ENCODE measurements at places on chromosomes 4 and X.

DNA sequence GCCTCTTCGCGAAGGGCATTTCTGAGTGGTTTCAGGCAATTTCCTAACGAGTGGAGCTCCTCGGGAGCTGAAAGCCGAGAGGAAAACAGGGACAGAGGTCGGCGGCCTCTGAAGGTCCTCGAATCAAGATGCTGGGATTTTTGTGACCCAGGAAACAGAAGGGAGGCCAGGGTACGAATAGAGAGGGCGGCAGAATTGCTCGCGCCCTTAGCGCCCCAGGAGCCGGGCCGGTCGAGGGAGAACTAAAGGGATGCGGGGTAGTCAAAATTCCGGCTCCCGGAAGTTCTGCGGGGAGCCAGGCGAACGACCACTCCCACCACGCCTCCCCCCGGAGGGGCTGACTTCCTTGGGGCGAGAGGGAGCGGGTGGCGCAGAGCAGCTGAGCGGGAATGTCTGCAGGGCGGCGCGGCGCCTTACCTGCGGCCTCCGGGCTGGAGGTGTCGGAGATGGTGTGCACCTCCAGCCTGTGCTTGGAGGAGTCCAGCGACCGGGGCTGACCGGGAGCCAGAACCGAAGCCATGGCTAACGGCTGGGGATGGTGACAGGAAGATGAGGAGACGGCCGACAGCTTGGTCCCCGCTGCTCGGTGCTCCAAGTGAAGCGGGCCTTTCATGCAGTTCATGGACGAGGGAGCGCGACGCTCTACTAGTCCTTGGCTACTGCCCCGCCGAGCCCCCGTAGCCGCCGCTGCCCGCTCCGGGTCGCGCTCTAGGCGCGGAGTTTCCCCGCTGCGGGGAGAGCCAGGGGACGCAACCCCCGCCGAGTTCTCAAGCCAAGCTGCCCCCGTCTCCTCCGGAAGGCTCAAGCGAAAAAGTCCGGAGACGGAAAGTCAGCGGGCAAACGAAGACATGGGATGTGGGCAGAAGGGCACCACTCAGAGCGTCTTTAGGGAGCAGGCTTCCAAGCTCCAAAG is 782 bp downstream of the PITX2 start:
- DNase-seq: no peak

DNA sequence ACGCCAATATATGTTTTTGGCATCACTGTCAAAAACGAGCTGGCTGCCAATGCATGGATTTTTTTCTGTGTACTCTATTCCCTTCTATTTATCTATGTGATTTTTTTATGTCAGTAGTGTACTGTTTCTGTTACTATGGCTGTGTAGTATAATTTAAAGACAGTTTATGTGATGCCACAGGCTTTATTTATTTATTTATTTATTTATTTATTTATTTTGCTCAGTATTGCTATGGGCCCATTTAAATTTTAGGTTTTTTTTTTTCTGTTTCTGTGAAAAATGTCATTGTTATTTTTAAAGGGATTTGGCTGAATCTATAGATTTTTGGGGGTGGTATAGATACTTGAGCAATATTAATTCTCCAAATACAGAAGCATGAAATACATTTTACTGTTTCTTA is 338.4 kb upstream of the POU3F4 start:
- DNase-seq: no peak

- DNase-seq: no peak
Observed at GRCh38 chr4:32932156-32932555, 2212.0 kb downstream of the PCDH7 start.

- DNase-seq: no peak
Observed at GRCh38 chrX:7294483-7294882, 146.5 kb upstream of the PUDP start.

DNA sequence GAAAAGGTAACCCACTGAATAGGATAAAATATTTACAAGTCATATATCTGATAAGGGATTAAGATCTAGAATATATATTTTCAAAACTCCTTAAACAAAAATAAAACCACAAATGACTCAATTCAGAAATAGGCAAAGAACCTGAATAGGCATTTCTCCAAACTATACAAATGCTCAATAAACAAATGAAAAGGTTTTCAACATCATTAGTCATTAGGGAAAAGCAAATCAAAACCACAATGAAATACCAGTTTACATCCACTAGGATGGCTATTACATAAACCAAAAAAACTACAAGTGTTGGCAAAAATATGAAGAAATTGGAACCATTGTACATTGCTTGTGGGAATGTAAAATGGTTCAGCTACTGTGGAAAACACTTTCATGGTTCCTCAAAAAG is 167.0 kb upstream of the GALNT7 start:
- DNase-seq: no peak

DNA sequence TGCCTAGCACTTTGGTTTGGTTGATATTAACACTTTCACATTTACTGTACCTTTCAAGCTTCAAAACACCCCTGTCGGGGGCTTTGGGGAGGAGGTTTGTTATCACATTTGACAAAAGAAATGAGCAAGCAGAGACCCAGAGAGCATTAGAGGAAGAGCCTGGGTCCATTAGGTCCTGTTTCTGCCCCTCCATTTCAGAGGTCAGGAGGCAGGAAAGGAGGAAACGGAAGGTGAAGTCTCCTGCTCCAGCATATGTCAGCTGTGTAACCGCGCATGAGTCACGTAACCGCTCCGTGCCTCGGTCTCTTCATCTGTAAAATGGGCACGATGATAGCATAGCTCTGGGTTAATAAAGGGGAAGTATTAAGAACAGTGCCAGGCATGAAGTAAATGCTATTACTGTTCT is 201.9 kb upstream of the BCOR start:
- no peak for DNase-seq

GRCh38 chrX:100647739-100648138 is 3.7 kb downstream of the SRPX2 start:
- DNase-seq: no peak

DNA sequence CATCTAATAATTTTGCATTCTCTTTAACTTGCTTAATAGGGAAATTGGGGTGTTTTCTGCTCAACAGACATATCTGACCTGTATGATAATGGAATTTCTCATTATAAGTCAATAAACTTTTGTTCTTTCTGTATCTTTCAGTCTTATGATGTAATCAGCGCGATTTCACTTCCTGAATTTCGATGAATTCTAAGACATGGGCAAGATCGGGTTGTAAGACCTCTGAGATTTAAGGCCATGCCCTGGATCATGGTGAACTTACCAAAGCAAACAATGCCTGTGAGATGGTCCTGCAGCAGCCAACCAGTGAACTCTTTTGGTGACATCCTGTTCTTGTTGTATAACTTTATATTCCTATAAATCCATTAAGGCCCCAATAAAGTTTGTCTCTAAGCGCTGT is 88.1 kb downstream of the NBDY start:
- DNase-seq: no peak

DNA sequence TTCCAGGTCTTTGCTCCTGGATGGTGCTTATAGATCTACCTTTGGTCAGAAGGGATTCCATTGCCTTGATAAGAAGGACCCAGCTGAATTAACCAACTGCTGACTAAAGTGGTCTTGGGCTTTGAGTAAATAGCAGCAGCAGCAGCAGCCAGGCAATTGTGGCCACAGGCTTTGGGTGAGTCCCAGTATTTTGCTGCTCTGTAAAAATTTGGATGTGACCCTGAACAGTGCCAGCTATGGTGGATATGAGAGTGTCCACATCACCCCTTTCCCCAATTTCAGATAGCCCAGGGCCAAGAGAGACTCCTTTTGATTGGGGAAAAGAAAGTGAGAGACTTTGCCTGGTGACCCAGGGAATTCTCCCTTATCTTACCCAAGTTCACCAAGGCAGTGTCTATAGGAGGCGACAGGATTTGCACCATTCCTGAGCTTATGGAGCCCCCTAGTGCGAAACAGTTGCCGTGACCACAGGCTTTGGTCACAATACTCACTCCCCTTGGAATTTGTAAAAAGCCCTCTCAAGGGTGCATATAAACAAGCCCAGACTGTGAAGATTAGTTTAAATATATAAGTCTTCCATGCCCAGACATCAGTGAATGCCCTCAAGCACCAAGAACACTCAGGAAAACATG is 518.0 kb downstream of the TMA16 start:
- no peak for DNase-seq

DNA sequence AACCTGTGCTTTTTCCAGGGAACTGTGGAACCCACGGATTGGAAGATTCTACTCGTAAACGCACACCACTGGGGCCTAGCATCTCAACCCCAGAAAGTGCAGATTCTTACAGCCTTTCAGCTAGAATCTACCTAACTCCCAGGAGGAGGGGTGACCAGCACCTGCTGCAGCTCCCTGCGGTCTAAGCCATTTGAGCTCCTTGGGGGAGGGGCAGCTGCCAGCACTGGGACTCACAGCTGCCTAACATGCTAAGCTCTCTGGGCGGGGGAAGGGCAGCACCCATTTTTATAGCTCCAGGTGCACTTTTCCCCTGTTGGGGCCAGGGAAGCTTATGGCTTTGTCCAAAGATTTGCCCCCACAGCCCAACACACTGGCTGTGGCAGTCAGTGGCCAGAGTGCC is 595.7 kb upstream of the EPHA5 start:
- no peak for DNase-seq

GRCh38 chrX:129748305-129748704 is 9.5 kb downstream of the XPNPEP2 start:
- DNase-seq: no peak

DNA sequence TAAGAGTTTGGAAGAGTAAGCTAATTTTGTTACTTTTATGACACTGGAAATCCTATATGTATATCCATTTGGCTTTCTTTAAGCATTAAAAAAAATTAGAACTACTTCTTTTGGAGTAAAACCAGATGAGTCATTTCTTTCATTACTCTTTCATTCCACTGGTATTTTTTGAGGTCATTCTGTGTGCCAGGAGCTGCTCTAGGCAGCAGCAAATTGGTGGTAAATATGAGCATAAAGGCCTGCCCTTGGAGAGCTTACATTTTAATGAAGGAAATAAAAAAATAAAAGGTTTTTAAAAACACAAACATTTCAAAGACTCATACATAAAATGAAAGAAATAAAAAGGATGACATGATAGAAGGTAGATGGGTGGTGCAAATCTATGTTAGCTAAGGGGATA is 37.4 kb downstream of the MID1 start:
- no peak for DNase-seq

GRCh38 chr4:143202824-143203223 is 18.1 kb downstream of the USP38 start:
- DNase-seq: no peak

DNA sequence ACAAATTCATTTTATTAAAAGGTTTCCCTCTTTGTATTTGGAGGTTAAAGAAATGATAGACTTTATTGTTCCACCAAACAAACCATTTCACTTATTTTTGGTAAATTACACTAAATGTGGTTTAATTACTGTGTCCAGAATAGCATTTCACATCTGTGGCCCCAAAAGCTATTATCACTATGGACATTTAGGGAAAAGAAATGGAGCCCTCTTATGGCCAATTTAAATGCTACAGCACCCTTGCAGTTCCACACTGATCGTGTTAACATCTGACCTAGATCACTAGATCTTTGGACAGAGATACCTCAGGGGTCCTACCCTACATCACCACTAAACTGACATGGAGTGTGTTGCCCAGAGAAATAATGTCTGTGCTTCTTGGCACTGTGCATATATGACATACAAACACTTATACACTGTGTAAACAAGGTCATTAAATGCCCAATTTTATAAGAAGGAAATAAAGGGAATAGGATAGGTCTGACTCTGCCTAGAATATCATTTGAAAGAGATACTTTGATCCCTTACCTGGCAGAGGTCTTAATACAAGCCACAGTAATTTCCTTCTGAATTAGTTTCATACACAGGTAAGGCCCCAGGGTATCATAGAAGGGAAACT is 163.9 kb downstream of the KDR start:
- DNase-seq: no peak

GRCh38 chr4:6121941-6122340 is 78.4 kb downstream of the JAKMIP1 start:
- DNase-seq: no peak

DNA sequence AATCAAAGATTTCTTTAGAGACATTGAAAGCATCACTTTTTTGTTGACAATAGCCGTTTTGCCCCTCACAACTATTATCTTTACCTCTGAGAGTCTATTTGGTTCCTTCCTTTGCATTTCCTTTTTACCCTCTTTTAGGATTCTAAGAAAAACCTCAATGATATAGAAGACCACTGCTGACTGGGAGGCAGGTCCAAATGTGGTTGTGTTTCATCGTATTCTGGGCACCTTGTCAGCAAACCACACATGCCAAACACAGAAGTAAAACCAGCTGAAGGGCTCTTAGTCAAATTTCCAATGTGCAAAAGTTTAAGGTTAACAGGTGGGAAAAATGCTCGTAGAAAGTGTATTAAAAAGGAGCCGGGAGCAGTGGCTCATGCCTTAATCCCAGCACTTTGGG is 5.1 kb upstream of the PRMT9 start:
- no peak for DNase-seq

DNA sequence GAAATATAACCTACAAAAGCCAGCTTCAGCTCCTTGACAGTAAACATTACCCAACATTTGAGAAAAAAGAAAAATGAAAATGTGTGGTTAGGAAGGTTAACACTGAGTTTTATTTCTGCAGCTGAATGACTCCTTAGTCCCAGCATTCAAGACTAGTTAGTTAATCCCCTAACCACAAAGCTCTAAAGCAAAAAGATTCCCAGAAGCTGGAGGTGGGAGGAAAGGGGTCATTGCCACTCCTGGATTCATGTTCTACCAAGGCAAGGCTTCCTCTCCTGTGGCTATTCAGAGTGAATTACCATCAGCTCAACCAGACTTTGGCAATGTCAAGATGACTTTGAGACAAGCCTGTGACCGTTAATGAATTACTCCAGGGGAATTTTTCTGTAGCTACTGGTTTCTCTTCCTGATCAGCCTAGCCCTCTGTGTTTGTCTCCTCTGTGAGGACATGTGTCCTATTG is 63.6 kb downstream of the HADH start:
- DNase-seq: no peak

DNA sequence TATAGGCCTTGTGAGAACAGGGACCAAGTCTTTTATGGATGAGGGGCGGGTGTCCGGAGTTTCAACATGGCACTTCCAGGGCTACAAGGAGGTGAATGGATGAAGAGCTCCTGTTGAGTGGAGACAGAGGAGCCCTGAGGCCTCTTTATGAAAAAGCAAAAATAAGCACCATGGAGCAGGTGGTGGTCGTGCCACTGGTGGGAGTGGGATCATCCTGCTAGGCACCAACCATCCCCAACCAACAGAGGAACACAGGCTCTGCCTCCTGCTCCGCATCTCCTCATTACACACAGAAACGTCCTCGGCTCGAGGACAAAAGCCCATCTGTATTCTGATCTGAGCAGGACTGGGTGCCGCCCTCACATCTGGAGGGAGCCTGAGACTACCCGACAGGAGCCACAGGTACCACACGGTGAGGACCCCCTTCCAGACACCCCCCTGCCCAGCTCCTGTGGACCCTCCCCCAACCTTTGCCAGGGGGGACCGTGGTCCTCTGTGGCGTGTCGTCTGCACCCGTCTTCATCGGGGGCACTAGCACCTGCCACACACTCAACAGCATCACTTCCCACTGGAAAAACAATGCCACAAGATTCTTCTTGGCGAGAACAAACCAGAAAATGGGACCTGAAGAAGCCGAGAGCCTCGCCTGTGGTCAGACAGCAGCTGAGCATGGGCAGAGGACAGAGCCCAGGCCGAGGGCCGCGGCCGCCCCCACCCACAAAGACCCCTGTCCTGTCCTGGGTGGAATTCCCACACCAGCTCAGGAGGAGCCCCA is 3.9 kb upstream of the PDE6B start:
- DNase-seq: no peak

Measured in smooth muscle cell of the brain vasculature (primary cell).